ENCODE measurements at places on chromosomes 5 and 9.

DNA sequence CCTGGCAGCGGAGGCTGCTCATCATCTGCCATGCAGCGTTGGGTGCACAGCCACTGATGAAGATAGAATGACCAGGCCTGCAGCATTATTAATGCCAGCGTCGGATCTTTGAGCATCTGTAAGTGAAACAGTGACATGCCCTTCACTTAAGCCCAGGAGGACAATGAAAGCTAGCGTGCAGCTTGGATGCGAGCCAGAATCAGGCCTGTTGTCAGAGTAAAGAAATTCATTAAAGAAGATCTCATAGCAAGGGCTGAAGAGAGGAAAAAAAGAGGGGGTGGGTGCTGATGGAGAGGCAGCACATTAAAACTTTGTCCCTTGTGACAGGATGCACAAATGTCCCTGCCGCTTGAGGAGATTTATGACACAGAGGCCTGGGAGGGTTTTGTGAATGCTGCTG, 186.1 kb upstream of the MAST4 start:
- DNase-seq: no peak

- DNase-seq: no peak
Measured at GRCh38 chr5:13478831-13479465, 465.5 kb downstream of the DNAH5 start.

GRCh38 chr5:38650946-38651345, 94.5 kb upstream of the LIFR start:
- DNase-seq: no peak

GRCh38 chr5:171450423-171451331, 31.2 kb downstream of the FGF18 start:
- peak; percentile 58 for DNase-seq

- DNase-seq: no peak
Measured at GRCh38 chr5:137565450-137565849, 66.3 kb upstream of the SPOCK1 start.

GRCh38 chr9:128503870-128504269, 649 bp upstream of the GLE1 start:
- DNase-seq: no peak

- no peak for DNase-seq
Measured at GRCh38 chr5:60821488-60822284, 22.4 kb downstream of the ELOVL7 start.

GRCh38 chr9:86141843-86142242, 42.5 kb upstream of the GOLM1 start:
- DNase-seq: no peak

- no peak for DNase-seq
Measured at GRCh38 chr9:73031350-73031749, 78.5 kb upstream of the ALDH1A1 start.

- no peak for DNase-seq
Measured at GRCh38 chr5:125017796-125018195, 271.4 kb upstream of the ZNF608 start.

Measured in amniotic stem cell (primary cell).